ENCODE measurements at places on chromosomes 7 and 10.

GRCh38 chr7:139490130-139490529 lies 6.7 kb upstream of the KLRG2 start:
- DNase-seq, result no peak

DNA sequence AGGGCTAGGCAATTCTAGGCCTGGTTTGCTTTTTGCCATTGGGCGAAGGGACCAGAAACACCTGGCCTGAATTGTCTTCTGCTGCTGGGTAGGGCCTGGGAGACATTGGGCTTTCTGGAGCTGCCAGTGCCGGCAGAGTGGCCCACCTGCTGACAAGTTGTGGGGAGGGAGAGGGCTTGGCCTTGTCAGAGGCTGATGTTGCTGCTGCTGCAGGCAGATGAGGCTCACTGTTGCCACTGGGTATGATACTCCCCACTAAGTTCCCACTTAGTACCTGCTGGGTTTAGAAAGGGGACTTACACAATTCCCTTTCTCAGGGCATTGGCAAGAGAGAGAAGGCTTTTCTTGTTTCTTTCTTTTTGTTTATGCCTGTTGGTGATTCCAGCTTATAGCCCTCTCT lies 289.6 kb upstream of the NPVF start:
- DNase-seq, result no peak

GRCh38 chr7:69893906-69894305 lies 295.6 kb downstream of the AUTS2 start:
- DNase-seq, result no peak

DNA sequence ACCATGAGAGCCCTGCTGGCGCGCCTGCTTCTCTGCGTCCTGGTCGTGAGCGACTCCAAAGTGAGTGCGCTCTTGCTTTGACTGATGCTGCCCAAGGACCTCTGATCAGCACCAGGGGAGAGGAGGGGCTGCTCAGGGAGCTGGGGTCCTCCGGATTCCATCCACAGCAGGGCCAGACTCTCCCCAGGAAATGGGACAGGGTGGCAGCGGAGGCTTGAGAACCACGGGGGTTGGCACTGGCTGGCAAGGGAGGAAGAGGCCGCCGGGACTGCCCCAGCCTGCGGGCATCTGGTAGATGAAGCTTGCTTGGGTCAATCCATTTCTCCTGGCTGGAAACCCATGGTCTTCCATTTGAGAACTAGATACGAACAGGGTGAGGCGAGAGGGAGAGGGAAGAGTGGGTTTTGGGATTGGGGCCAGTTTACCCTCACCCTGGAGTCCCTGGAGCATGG lies 647 bp downstream of the PLAU start:
- no peak for DNase-seq

- no peak for DNase-seq
Observed at GRCh38 chr10:119658274-119658673, 7.1 kb downstream of the BAG3 start.

DNA sequence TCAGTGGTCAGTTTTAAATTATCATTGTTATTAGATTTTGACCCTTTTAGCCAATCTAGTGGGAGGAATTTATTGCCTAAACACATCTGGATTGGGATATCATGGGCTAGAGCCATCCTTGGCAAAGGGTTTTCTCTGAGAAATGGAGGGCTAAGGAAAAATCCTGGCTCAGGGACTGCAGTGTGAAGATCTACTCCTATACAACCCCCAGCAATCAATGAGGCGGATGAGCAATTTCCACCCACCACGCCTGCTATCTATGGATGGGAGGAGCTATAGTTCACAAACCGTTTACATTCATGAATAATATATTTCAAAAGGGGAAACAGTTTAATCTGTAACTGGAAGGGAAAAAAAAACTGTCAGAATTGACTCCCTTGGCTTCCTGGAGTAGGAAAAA lies 2.7 kb downstream of the CAV1 start:
- no peak for DNase-seq

GRCh38 chr10:18157881-18158280 lies 17.7 kb downstream of the CACNB2 start:
- DNase-seq, result no peak

DNA sequence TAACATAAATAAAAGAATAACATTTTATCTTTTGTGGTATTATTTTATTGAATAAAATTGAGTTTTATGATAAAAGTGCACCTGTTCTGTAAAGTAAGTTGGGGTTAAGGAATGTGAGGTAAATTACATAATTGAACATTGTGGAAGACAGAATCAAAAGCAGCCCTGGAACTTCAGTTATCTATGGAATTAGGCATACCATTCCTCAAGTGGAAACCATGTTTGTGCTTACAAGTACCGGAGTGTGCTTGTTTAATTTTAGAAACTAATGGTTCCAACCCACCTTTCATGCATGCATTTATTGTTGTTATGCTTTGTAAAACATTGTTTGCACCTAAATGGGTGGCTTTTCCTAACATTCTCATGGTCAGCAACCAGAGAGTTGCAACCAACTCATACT lies 28.0 kb downstream of the RBM17 start:
- no peak for DNase-seq

DNA sequence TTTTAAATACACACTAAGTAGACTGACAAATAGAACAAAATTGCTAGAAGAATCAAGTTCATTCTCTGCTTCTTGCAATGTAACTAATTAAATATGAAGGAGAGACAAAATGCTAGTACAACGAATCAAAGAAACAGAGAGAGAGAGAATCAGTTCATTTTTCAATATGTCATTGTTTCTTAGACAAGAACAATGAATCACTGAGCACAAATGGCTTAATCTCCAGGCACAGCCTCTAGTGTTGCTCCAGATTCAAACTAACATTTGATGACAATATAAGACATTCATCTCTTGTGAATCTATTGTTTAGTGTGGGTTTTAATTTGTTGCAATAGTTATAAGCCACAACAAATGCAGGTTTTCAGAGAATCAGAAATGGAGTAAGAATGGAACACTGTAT lies 357.4 kb upstream of the TMEM229A start:
- no peak for DNase-seq

DNA sequence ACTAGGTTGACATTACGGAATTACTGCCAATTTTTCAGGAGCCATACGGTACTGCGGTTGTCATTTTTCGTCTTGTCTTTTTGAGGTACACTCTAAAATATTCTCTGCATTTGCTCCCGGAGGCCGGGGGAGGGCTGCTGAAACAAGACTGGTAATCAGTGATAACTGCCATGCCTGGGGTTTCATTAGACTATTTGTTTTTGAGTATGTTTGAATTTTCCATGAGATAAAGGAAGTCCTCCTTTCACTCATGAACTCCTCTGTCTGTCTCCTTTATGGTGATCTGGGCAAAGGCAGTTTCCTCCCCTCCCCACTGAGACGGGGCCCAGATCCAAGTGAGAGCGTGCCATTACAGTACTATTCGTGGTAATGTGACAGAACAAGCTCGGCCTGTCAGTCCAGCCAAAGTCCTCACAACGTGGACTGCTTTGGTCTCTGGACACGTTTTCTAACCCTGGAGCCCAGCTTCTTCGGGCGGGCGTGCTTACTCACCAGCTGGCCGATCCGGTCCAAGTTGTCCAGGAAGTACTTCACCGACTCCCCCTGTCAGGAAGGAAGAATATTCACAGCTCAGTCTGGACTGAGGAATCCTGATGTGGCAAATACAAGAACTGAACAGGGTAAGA lies 45.1 kb downstream of the AMZ1 start:
- no peak for DNase-seq

GRCh38 chr7:22377703-22378102 lies 20.7 kb upstream of the RAPGEF5 start:
- no peak for DNase-seq

- no peak for DNase-seq
Observed at GRCh38 chr7:44849885-44850544, 2.1 kb upstream of the H2AZ2 start.

DNA sequence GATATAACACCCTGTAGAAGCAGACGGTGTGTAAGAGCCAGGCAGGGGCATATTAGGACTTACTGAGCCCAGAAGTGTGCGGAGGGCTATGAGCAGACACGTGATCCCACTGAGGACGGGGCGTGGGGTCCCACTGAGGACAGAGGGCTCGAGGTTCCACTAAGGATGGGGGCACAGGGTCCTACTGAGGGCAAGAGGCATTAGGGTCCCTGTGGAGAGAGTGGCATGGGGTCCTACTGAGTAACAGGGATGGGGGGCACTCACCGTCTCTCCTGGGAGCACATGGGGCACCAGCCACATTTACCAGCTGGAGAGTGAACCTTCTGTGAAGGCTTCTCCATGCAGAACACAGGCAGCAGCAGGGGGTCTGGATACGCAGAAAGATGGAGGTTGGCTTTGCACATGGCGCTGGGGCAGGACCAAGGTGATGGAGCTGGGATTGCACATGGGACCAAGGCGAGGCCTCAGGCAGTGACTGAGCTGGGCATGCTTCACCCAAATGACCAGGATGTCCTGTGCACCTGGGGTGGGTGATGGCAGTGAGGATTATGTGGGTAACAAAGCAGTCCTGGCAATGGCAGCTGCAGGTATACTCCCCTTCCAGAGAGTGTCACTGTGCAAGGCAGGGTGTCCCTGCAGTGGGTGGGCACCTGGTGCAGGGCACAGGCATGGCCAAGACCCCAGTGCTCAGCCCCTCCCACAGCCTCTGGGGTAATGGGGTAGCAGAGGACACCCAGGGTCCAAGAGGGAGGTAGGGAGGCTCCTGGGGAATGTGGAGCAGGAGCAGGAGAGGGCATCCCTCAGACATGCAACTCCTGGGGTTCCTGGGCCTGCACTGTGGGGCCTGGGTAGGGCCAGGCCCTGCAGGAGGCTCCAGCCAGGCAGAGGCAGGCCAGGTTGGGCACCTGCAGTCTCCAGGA lies 278.1 kb downstream of the TCERG1L start:
- no peak for DNase-seq

DNA sequence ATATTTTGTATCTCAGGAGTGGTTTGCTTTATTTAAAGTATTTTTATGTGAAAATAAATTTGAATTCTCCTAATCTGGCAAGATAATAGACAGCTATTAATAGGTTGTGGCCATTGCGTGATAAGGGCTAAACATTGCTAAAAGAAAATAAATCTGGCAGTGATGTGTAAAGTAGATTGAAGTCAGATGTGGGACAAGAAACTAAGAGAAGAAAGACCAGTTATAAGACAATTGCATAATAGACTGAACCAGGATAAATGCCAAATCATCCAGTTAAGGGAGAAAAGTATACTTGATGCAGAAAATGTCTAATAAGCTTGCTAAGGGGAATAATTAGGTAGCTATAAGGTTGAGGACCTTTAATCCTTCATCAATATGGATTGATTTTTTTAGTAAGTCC lies 197.5 kb upstream of the CSTF2T start:
- DNase-seq, result no peak

DNA sequence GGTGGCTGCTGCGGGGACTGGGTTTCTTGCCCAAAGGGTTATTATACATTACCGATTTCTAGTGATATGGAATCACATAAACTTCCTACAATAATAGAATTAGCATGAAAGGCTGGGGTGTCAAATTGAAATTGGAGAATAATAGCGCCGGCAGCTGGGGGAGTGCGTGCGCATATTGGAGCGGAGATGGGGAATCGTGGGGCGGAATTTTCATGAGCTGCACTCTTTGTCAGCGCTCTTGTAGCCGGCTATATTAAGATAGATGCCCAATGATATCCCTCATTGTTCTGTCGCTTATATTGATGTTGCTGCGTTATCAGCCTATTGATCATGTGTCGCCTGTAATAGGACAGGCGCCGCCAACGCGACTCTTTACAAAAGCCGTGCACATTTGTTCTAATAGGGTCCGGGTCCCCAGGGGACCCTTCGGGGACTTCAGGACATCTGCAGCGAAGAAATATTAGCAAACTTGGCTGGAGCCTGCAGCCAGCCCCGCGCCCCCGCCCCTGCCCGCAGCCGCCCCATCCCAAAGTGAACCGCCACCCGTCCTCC lies 5.1 kb downstream of the UNCX start:
- DNase-seq, result no peak

- DNase-seq, result no peak
Observed at GRCh38 chr10:49164559-49165188, 23.5 kb downstream of the TMEM273 start.

DNA sequence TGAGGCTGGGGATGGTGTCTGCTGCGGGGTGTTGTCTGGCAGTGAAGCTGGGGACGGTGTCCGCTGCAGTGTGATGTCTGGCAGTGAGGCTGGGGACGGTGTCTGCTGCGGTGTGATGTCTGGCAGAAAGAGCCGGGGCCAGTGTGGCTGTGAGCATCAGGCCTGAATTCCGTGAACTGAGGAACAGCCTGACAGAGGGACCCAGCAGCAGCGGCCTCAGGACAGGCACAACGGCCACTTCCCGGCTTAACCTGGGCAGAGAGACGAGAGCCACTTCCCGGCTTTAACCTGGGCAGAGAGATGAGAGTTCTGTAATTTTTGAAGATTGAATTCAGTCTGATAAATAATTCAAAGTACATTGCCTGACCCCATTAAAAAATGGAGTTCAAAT lies 321.2 kb downstream of the PTPRN2 start:
- no peak for DNase-seq

GRCh38 chr10:26741368-26741767 lies 43.9 kb downstream of the PDSS1 start:
- no peak for DNase-seq

DNA sequence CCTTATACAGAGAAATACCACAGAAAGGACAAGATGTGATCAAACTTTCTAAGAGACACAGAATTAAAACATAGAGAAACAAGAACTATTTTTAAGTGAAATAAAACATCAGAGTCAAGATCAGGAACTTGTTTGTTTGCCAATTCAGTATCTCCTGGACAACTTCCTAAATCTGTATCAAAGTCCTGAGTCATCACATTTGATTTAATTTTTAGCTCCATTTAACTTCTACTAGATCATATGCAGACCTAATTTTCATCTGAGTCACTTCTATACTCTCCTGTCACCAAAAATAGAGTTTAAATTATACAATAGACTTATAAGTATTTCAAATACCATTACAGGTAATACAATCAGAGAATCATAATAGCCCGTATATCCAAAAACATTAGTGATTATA lies 268.1 kb downstream of the PRKG1 start:
- DNase-seq, result no peak

- DNase-seq, result no peak
Observed at GRCh38 chr7:146937836-146938235, 821.2 kb downstream of the CNTNAP2 start.

DNA sequence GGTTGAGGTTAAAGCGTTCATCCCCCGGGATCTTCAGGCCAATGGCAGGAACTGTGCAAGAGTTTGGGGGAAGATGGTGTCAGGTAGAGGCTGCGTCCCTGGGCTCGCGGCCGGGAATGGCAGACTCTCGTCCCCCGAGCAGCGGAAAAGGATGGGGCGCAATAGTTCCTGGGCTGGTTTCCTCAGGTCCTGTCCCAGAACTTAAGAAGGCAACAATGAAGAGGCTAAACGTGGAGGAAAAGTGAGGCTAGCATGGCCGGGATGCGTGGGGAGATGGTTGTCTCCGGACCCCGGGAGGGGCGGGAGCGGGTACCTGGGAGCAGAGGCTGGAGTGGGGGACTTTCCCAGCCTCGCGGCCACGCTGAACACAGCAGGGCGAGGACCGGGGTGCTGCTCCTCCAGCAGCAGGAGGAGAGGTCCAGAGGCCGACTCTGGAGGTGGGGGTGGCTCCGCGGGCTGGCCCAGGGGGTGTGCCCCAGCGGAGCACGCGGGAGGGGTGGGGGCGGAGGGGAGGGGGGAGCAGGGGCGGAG lies 882 bp downstream of the IRF5 start:
- DNase-seq, result no peak

GRCh38 chr7:11294218-11294617 lies 320.5 kb downstream of the PHF14 start:
- DNase-seq, result no peak

GRCh38 chr7:6306471-6306870 lies 34.0 kb upstream of the CYTH3 start:
- DNase-seq, result no peak

All from stimulated activated CD4-positive, alpha-beta T cell treated with anti-CD3 and anti-CD28 coated beads, Interleukin-1b, Interleukin-23, amount 100 ng/mL, for 1 hour (primary cell).